ENCODE measurements at places on chromosomes 2 and 18.

DNA sequence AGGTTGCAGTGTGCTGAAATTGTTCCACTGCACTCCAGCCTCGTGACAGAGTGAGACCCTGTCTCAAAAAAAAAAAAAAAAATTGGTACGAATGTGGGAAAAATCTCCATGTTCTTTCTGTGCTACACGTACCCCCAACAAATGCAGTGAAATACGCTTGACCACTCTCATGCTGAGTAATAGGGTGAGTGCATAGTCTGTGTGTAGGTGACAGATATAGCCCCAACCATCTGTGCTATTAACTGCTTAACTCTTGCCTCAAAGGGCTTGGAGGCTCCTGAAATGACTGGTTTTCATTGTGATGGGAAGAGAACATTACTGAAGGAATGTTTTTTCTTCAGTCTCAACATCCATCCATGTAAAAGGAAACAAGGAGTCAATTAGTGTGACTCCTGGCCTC is 15.7 kb downstream of the LYPD1 start:
- no peak for DNase-seq

- no peak for DNase-seq
Observed at GRCh38 chr18:74411475-74411874, 45.6 kb downstream of the DIPK1C start.

GRCh38 chr2:59456285-59456684 is 1097.2 kb downstream of the BCL11A start:
- DNase-seq: no peak

DNA sequence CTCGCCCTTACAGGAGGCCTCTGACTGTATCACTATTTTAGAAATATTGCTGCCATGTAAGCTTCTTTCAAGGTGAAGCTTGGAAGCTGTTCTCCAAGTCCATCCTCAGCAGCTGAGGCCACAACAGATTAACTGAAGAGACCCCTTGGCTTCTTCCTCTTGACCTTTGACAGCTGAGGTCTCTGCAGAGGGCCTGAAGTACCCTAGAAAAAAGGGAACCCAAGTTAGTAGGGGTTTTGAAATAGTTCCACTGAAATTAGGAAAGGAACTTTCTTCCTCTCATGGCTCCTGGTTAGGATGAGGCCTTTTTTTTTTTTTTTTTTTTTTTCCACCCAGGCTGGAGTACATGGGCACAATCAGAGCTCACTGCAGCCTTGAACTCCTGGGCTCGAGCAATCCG is 15.5 kb upstream of the IHH start:
- no peak for DNase-seq

- no peak for DNase-seq
Observed at GRCh38 chr2:86078774-86079545, 26.7 kb downstream of the POLR1A start.

- DNase-seq: no peak
Observed at GRCh38 chr2:167972020-167972419, 275.4 kb downstream of the STK39 start.

GRCh38 chr18:21242141-21242779 is at the start of gene GREB1L:
GREB1L (plus strand) TSS chr18:21242232; CDS start chr18:21383519, 141,287 bp downstream.
- no peak for DNase-seq

- DNase-seq: no peak
Observed at GRCh38 chr2:66553370-66553769, 118.4 kb downstream of the MEIS1 start.

DNA sequence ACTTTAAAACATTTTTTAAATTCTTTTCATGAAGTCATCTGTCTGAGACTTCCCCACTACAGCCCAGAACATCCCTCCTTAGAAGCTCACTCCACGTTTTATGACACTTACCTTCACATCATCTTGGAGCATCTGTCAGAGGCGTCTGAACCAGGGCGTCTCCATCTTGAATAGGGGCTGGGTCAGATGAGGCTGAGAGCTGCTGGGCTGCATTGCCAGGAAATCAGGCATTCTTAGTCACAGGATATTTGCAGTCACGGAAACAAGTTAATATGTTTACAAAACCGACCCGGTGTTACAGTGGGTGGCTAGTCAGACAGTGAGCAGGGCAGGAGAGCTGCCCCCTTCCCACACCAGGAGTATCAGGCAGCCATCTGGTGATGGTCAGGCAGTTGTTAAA is 456.5 kb downstream of the FBXO15 start:
- no peak for DNase-seq

- no peak for DNase-seq
Observed at GRCh38 chr2:86360776-86361175, 23.4 kb upstream of the REEP1 start.
